ENCODE measurements at places on chromosomes 6 and 20.

DNA sequence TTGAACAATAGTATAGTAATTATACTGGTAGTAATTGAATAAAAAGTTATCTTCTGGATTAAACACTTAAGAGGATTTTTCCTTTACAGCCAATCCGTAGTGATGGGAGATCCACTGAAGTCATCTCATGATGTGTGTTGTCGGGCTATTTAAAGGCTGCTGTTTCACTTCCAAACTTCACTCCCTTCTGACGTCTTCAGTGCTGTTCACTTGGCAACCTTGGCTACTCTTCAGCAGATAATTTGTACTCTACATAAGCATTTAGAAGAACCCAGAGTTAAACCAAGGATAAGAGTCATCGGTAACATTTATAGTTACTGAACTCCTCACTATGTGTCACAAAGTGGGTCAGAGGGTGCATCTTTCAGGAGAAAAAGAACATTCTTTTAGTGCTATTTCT lies 179.1 kb upstream of the EYA4 start:
- DNase-seq = no peak

DNA sequence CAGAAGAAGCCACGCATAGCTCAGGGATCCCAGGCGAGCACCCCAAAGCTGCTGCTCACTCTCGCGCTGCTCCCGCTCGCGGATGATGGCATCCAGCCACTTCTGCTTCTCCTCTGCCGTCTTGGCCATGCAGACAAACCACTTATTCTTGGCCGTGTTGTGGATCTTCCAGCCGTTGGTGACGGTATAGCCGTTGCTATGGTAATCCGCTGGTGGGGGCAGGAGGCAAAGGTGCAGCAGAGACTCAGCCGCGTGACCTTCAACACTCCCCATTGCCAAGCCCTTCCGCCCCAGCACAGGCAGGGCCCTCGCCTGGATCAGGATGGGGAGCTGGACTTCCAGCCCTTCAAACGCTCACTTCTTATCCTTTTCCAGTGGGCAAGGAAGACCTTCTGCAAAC lies 136.9 kb downstream of the PREX1 start:
- DNase-seq = no peak

GRCh38 chr6:34950849-34951248 lies 61.8 kb downstream of the ANKS1A start:
- no peak for DNase-seq

GRCh38 chr6:30007132-30007764 lies 53.8 kb upstream of the POLR1H start:
- no peak for DNase-seq

- no peak for DNase-seq
These were observed 9.7 kb upstream of the NPEPL1 start for GRCh38 chr20:58682656-58683531.

- no peak for DNase-seq
These were observed 98.4 kb downstream of the DOK5 start for GRCh38 chr20:54573838-54574237.

DNA sequence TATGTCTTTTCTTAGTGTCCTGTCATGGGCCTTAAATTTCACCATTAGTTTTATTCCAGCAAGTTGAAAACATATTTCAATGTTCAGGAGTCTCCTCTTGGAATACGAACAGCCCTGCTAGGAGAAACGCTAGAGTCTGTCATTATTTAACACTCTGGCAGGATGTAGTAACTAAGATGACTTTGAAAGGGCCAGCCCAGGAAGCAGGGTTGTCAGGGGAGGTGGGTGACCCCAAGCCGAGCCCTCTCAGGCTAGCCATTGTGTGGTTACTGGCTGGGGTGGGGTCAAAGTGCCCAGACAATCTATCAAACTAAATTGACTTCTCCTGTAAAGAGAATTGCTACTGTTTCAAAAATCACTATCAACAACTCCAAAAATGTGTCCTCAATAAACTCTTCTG lies 67.8 kb downstream of the LY86 start:
- DNase-seq = no peak

- DNase-seq = no peak
These were observed 63.1 kb downstream of the NRN1 start for GRCh38 chr6:5943591-5943990.

DNA sequence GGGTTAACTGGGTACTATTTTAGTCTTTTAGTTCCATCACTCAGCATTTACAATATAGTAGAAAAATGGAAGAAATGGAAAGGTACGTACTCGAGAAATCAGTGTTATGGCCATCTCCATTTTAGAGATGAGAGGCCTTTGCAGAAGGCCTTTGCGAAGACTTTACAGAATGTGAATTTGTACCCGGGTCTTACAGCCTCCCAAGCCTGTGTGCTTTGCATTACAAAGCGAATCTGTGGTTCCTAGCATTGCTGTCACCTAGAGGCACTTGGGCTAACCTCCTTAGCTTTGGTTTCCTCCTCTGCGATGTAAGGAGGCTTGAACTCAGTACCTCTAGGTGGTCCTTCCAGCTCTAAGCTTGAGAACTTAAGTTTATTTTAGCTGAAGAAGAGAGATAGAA lies 10.9 kb downstream of the VAPB start:
- no peak for DNase-seq

GRCh38 chr20:19658137-19658536 lies 99.9 kb upstream of the RIN2 start:
- no peak for DNase-seq

GRCh38 chr20:45152405-45152804 lies 22.3 kb upstream of the PI3 start:
- DNase-seq = no peak

DNA sequence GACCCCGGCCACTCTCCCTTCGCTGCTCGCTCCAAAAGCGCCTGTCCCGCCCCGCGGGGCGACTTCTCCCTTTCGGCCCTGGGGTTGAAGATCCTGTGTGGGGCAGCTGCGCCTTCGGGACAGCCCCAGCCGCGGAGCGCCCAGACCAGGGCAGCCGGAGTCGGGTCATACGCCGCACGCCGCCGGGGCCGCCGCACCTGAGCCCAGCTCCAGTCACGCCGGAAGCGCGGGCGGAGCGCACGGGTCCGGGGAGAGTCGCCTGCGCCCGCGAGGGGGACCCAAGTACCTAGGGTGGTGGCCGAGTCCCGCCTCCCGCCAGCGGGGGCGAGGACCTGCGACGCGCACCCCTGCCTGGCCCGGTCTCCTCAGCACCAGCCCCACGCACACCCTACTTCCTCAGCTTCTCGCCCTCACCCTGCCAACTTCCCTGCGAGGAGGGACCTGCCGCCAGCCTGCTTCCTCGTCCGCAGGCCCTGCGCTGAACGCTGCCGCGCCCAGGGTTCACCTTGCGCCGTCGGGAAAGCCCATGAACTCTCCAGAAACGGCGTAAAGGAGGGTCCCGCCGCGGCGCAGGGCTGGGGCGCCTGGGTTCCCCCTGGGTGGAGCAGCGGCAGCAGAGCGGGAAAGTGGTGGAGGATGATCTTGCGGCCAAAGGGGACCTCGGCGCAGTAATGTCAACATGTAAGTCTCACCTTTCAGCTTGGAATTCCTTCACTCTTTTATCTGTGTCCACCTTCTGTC lies at the start of gene ADGRG6:
Gene ADGRG6 (plus strand): TSS at position 357 of the 741 bp plus-strand sequence. CDS start 323 bp downstream, at position 680.
- DNase-seq = no peak

DNA sequence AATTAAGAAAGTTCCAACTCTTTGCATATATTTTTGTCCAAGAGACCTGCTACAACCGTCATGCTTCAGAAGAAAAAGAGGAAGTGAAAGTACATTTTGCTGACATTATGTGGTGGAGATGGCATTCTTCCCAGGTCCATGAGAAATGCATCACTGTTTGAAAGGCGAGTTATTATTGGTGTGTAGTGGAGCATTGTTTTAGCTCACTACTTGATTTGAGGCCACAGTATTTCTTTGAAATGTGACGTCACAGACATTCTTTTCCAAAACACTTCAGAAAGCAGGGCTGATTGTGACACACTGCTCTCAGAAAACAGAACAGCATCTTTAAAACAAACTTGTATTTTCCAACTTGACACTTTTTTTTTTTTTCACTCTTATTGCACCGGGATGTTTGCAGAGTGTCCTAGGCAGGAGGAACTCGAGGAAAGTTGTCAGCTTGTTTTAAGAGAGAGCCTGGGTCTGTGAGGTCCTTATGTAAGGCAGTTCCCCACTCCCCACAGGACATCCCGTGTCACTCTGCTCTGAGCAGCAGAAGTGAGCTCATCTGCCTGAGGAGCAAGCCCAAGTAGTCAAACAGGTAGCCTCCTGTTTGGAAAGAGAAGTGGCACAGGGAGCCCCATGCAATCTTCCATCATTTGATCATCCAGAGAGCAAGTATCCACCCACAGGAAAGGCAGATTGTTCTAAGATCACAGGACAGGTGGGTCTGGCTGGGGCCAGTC lies 1.1 kb downstream of the SPTLC3 start:
- no peak for DNase-seq

GRCh38 chr6:110491644-110492317 lies 15.4 kb upstream of the SLC22A16 start:
- DNase-seq = peak; percentile 28

GRCh38 chr6:19035461-19036195 lies 648.5 kb downstream of the RNF144B start:
- no peak for DNase-seq

DNA sequence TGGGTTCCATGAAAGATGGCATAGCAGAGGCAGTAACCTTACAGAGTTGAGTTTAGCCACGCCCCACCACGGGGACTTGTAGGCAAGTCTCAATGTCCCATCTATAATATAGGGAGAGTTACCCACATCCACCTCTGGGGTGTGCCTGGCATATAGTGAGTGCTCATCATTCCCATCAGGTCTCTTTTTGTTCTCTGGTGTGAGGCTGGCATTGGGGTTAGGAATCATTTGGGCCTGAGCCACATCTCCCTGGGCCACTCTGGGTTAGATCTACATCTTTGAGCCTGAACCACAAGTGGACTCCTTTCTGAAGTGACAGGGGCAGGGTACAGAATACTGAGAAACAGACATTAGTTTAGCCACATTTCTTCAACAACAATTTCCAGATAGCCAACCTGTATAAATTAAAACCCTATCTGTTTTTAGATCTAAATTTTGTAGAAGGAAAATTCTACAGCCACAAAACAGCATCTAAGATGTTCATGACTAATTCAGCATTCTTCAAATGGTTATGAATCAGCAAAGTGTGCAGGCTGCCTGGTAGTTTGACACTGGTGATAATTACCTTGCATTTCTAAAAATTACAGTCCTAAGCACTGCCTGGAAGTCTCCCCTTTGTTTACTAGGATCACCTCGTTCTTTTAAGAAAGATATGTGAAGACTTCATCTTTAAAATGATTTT lies 20.1 kb downstream of the RNF24 start:
- DNase-seq = peak; percentile 38

DNA sequence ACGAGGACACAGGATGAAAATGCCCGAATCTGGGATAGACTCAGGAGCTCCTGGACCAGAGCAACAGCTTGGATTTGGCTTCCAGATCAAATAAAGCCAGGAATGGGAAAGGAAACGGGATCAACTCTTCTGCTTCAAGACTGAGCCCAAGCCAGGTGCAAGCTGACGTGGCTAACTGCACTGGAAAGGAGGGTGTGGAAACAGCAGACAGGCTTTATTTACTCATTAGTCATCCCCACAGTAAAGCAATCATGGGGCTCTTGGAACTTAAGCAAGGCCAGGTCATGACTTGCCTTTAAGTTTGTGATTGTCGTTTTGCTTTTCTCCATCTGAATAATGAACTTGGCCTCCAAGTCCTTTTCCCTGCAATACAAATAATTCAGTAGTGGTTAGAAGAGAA lies 45.2 kb downstream of the KIF16B start:
- DNase-seq = peak; percentile 38

DNA sequence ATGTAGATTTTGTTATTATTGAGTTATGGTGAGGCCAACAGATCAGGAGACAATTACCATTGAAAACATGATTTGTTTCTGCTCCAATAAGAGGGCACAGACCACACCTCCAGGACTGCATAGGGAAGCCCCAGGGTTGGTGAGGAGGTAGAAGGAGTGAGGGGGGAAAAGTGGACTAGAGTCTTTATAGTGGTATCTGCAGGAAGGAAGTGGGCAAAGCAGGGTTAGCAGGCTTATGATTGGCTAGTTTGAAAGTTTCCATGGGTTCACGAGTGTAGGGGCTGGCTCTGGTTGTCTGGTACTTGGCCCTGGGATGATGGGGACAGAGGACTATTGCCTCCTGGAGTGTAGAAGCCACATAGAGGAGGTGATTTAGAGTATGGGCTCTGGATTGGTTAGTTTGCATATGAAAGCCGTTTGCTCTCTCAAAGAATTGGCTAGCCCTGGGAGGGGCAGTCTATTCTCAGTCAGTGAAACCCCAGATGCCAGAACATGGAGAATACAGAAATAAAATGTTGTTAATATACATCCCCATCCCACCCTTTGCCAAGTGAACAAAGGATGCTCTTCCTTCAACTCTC lies 156.6 kb downstream of the KLHL32 start:
- no peak for DNase-seq

DNA sequence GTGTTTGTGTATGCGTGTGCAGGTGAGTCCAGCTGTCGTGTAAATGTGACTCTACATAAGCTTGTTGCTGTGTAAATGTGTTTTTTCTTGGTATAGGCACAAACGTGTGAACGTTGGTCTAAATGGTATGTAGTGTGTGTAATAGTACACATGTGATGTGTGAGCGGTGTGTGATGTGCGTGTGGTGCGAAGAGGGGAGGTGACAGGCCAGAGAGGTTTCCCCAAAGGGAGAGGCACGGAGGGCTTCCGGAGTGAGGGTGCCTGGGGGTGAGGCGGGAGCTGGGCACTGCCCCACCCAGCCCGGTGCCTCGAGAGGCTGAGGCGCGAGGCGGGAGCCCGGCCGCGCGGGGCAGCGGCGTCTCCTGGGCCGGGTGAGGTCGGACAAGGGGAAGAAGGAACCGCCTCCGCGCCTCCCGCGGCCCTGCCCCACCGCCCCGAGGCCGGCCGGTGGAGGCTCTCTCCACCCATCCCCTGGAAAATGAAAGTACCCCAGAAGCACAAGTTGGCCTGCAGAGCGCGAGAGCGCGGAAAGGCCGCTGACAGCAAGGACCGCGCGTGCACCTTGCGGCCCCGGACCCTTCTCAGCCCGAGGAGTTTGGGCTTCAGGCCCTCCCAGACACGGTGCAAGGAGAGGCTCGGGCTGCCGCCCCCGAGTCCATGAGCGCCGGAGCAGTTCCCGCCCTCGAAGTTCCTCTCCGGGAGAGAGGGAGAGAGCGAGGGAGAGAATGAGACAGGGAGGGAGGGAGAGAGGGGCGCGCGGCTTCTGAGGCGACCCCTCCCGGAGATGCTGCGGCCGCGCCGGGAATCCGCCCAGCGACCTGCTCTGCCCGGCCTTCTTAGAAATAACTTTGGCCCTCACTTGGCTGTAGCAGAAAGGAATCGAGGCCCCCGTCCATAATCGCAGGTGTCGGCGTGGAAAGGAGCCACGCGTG lies 43.2 kb upstream of the OSTM1 start:
- no peak for DNase-seq

GRCh38 chr6:71404145-71404966 lies 115.7 kb downstream of the OGFRL1 start:
- no peak for DNase-seq

GRCh38 chr6:7590918-7591302 lies 912 bp downstream of the SNRNP48 start:
- no peak for DNase-seq

All from HTR-8/SVneo (cell line).